ENCODE measurements at places on chromosomes 5 and 9.

- DNase-seq = no peak
- H3K36me3 ChIP-seq = peaks cover 35% of the 10 kb centered on the region
- H3K27ac ChIP-seq = no peak overlapping the region
- H3K4me1 ChIP-seq = no peaks in the 10 kb centered on the region
Observed at GRCh38 chr9:111934747-111935146, 38.1 kb downstream of the UGCG start.

DNA sequence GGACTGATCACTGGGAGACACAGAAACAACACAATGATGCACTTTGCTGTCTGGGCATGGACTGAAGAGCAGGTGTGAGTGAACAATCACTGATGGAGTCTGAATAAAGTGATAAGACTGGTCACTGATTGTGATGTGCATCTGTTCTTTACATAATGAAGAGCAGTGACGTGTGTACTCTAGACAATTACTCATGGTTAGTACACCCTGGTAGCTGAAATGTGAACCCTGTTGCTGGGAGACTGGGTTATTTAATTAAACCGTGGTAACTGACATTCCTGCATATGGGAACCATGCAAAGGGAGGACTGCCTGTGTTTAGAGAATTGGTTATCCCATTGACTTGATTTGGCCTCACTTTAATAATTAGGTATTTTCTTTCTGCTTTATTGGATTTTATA, 202.9 kb downstream of the NR2F1-AS1 start:
- H3K36me3 ChIP-seq = no peaks in the 10 kb centered on the region
- DNase-seq = no peak
- no peaks in the 10 kb centered on the region for H3K27me3 ChIP-seq
- H3K27ac ChIP-seq = no peak overlapping the region

- H3K4me3 ChIP-seq = no peak overlapping the region
- no peaks in the 10 kb centered on the region for H3K36me3 ChIP-seq
- no peak overlapping the region for H3K27ac ChIP-seq
- no peaks in the 10 kb centered on the region for H3K27me3 ChIP-seq
- H3K4me1 ChIP-seq = peaks cover 4% of the 10 kb centered on the region
Observed at GRCh38 chr9:16360247-16360646, 510.2 kb downstream of the BNC2 start.

DNA sequence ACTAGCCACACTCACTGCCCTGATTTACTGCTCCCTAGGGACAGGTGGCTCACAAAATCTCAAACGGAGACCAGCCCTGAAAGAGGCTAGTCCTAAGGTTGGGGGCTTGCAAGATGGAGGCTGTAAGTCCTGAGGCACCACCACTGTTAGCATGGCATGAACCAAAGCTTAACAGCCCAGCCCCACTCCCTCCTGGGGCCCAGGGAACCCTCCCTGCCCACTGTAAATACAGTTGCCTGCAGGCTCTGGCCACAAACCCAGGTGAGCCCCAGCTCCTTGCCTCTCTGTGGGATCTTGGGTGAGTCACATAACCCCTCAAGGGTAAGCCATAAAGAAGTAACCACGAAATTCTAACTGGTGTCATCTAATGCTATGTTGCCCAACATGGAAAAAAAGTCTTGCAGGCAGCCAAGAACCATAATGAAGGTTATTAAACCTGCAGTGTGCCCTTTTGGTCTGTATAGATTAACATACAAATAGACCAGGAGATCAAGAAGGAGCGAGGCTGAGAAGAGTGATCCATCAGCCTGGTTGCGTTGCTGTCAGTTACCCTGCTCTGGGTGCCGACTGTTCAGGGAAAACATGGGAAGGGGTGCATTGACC, 1.7 kb upstream of the POMT1 start:
- no peak overlapping the region for H3K4me3 ChIP-seq
- H3K27ac ChIP-seq = peak overlapping the region; percentile 73
- H3K4me1 ChIP-seq = peaks cover 10% of the 10 kb centered on the region
- H3K27me3 ChIP-seq = no peaks in the 10 kb centered on the region
- peaks cover 56% of the 10 kb centered on the region for H3K36me3 ChIP-seq

GRCh38 chr5:107365320-107366109, 305.2 kb downstream of the EFNA5 start:
- no peaks in the 10 kb centered on the region for H3K36me3 ChIP-seq
- H3K27ac ChIP-seq = peak overlapping the region; percentile 87
- peaks cover 14% of the 10 kb centered on the region for H3K4me1 ChIP-seq
- no peak overlapping the region for H3K4me3 ChIP-seq

DNA sequence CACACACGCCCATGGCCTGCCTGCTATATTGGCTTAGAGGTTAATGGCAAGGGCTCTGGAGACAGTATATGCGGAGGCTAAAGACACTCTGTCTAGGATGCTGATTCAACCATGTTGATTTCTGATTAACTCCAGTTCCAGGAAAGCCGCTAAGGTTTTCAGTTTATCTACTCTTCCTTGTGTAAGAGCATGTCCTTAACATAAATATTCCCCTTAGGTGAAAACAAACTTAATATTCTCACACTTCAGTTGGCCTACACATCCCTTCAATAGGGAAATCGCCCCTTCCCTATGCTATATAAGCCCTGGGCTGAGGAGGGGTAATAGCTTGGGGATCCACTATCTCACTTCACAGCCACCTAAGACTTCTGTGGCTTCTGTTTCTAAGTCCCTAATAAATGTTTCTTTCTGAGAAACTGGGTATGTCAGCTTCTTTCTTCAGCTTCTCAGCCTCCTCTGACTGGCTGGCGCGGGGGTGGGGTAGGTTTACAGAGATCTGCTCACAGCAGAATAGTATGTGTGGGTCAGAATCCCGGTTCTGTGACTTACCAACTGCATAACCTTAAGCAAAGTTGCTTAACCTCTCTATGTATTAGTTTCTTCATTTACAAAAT, 4.3 kb upstream of the GPX3 start:
- no peaks in the 10 kb centered on the region for H3K4me1 ChIP-seq
- H3K27ac ChIP-seq = no peak overlapping the region
- DNase-seq = no peak
- no peaks in the 10 kb centered on the region for H3K36me3 ChIP-seq
- H3K27me3 ChIP-seq = no peaks in the 10 kb centered on the region

DNA sequence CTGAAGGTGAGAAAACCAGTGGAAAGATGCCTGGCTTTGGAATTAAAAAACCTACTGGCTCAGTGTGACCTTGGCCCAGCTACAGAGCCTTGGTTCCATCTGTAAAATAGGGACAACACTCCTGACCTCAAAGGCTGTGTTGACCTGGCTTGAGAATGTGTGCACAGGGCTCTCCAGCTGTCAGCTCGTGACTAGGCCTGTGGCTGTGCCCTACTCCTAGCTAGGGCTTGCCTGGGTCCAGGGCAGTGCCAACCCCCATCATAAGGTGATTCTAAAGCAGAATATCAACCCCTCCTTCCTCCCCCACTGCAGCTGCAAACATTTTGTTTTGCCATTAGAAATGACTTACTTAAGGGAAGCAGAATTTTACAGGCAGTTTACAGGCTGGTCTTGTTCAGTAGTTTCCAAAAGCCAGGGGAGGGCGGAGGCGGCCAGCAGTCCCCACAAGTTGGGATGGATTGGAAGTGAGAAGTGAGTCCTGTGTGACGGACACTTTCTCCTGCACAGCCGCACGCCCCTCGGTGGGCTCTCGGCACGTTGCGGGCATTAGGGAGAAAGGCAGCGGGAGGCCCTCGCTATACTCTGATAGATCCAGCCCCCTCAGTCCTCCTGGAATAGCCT, 7.3 kb downstream of the PITX1 start:
- H3K27me3 ChIP-seq = peaks cover 80% of the 10 kb centered on the region
- DNase-seq = no peak
- H3K27ac ChIP-seq = no peak overlapping the region
- peaks cover 3% of the 10 kb centered on the region for H3K36me3 ChIP-seq

- peaks cover 26% of the 10 kb centered on the region for H3K27me3 ChIP-seq
- H3K36me3 ChIP-seq = no peaks in the 10 kb centered on the region
- DNase-seq = no peak
- H3K4me3 ChIP-seq = no peak overlapping the region
- no peaks in the 10 kb centered on the region for H3K4me1 ChIP-seq
Observed at GRCh38 chr5:90337449-90338052, 72.0 kb downstream of the CETN3 start.

DNA sequence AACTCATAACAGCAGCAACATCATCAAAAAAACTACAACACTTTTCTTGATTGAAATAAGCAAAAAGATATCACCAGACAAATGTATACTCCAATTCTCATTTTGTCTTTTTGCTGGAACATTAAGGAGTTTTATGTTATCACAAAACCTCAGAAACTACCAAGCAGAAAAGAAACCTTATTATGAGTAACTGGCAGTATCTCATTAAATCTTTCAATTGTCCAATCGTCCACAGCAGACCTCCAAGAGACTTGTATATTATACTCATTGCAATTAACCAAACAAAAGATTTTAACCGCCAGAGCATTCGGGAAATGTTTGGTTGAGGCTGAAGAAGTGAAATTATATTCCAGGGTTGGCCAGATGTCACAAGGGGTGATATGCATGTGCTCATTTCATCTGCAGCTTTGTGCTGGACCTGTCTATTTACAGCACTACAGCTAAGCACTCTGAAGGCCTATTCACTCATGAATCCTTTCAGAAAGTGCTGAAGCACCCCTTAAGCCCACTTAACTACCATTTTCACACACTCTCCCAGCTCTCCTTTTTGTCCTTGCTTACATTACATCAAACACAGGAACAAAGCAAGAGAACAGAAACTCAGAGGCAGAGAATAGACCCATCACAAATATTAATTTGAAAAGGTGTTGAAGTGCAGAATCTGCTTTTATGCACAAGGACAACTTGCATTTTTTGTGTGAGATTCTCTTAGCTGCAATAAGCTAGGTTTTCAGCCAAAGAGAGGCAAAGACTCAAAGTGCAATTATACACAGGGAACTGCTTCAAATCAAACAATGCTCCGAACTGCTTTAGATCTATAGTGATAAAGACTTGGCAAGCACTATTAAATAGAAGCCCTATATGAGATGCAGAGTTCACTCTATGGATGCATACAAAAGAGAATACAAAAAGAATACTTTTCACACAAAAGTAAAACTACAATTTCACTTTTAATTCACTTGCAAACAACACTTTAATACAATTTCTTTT, 150.4 kb upstream of the POU5F2 start:
- H3K4me1 ChIP-seq = no peaks in the 10 kb centered on the region
- no peaks in the 10 kb centered on the region for H3K36me3 ChIP-seq
- DNase-seq = no peak

DNA sequence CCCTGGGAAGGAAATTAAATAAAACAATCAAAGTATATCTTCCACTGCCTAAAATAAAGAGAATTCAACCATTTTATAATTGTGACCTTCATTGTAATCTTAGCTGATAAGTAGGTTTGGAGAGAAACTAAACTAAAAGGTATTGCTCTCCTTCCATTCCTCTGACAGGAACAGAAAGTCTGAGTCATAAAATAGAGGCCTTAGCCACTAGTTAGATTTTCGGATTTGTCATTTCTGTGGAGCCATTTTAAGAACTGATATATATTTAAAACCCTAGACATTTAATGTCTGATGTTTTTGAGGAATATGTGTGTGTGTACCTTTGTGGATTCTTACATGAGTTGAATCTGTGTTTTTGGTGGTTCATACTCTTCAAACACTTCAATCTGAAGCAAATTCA, 11.8 kb upstream of the TMC1 start:
- H3K27ac ChIP-seq = no peak overlapping the region
- DNase-seq = no peak
- H3K36me3 ChIP-seq = no peaks in the 10 kb centered on the region
- H3K4me1 ChIP-seq = no peaks in the 10 kb centered on the region

DNA sequence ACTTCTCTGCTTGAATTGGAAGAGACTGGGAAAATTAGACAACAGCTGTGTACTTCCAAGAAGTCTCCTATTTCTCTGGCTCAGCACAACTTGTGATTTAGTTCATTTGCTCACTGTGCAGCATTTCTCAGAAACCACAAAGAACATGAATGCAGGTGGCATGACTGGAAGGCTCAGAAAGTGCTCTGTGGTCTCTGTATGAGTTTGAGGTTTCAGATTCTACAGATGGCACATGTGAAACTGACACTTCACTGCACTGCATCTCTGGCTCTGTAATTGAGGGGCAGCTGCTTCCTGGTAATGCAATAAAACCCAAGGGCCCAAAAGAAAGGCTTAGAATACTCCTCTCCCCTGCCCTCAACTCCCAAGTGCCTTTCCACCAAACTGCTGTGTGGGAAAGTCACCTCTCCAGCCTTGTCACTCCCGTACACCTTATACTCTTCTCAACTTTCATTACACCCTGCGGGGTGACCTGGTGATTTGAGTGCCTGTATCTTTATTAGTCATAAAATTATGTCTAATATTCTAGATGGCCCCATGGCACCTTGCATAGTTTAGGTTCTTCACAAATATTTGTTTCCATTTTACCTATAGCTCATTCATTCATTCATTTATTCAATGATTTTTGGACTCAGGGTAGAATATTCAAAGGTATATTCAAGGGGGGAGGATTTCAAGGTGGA, 82.5 kb downstream of the ESM1 start:
- H3K4me1 ChIP-seq = peaks cover 4% of the 10 kb centered on the region
- no peak overlapping the region for H3K4me3 ChIP-seq
- H3K27ac ChIP-seq = no peak overlapping the region

DNA sequence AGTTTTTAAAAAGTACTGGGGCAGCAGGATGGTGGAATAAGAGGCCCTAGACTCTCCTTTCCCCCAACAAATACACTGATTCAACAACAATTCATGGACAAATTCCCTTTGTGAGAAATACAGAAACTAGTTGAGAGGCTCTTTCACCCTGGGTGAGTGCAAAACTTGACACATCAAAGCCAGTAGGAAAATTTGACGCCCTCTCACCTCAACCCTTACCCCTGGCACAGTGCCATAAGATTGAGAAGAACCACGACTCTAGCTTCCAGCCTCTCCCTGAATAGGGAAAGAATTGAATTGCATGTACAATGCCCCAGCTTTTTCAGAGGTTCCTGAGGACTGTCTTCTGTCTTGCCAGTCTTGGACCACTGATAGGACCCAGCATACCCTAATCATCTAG, 12.3 kb downstream of the KIF4B start:
- no peak overlapping the region for H3K27ac ChIP-seq
- no peak for DNase-seq
- H3K27me3 ChIP-seq = no peaks in the 10 kb centered on the region

- H3K36me3 ChIP-seq = no peaks in the 10 kb centered on the region
- no peak overlapping the region for H3K27ac ChIP-seq
- no peaks in the 10 kb centered on the region for H3K27me3 ChIP-seq
- no peak for DNase-seq
Observed at GRCh38 chr5:97049175-97049574, 93.2 kb downstream of the LIX1 start.
